EH (cell line): ENCODE measurements at places on chromosomes 12 and 14.

- peak; percentile 30 for DNase-seq
These were observed 11.4 kb downstream of the TMEM121 start for GRCh38 chr14:105537580-105538474.

DNA sequence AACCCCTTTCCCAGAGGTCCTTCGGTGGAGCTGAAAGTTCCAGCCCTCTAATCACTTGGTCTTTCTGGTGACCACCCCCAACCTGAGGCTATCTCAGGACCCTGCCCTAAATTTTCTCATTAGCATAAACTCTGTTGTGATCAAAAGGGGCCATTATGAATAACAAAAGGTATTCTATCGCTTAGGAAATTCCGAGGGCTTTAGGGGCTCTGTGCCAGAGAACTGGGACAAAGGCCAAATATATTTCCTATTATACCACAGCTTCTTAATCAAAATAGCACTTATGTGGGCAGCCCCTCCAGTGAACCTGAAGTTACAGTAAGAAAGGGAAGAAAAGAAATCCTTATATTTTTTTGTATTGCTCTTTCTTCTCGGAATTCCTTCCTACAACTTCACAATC lies 125.3 kb upstream of the NPAS3 start:
- no peak for DNase-seq

- no peak for DNase-seq
These were observed 12.1 kb downstream of the RNF212B start for GRCh38 chr14:23249824-23250223.

- DNase-seq, result no peak
These were observed 188.7 kb upstream of the TMEM260 start for GRCh38 chr14:56390859-56391258.

DNA sequence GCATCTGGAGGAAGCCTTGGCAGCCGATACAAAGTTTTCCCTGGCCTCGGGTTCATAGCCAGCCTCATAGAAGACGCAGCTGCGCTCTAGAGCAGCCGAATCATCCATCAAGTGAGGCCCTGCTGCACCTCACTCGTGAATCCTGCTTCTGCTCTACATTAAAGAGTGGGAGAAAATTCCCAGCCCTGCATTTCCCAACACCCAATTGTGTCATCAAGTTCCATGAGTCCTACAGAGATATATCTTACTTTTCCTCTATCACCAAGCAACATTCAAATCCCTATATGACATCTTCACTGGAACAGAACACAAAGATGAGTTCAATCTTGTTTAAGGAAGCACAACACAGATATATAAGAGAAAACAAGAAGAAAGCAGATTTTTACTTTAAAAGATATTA lies 139.3 kb downstream of the TTC7B start:
- peak; percentile 42 for DNase-seq

DNA sequence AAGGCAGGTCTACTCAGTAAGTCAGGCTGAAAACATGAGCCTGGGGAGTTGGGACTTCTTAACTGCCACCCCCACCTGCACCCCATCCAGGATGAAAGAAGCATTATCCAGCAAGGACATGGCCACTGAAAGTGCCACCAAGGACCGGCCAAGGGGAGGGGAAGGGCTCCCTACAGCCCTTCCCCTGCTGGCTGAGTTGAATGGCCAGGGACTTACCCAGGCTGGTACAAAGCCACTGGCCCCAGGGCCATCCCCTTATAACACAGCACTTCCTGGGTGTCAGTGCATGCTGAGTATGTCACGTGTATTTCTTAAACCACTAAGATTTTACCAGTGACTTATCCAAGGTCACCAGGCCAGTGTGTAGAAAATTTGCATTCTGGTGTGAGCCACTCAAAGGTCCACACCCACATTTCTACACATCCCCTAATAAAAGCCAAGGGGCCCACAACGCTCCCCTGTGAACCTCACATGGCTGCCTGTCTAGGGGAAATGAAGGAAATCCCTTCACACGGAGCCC lies 29.3 kb upstream of the ZFP36L1 start:
- DNase-seq, result no peak

- no peak for DNase-seq
These were observed 35.5 kb upstream of the CSRP2 start for GRCh38 chr12:76914102-76914859.

GRCh38 chr12:48795550-48796455 lies 6.9 kb upstream of the ADCY6 start:
- DNase-seq, result peak; percentile 85

GRCh38 chr14:74667758-74668157 lies 45.1 kb downstream of the AREL1 start:
- peak; percentile 91 for DNase-seq

DNA sequence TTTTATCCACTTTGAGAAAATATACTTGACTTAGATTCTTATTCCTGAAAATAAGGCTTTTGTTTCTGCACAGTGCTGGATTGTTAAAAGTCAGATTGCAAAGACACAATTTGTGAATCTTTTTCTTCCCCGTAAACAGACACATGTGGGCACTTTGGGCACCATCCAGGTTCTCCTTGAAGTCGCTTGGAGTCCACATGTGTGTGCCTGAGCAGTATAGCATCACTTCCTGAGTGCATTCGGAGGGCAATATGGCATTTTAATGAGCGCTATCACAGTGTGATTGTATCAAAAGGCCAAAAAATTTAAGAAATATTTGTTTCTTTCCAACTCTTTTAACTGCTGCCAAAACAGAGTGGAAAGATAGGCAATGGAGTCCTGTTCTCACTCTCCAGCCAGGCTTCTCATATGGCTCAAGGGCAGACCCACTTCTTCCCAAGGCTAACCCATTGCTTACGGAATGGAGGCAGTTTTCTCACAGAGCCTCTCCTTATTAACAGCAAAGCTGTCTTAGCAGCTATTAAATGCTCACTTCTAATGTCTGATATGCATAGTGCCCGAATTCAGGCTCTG lies 397.1 kb downstream of the EGLN3 start:
- DNase-seq, result no peak

DNA sequence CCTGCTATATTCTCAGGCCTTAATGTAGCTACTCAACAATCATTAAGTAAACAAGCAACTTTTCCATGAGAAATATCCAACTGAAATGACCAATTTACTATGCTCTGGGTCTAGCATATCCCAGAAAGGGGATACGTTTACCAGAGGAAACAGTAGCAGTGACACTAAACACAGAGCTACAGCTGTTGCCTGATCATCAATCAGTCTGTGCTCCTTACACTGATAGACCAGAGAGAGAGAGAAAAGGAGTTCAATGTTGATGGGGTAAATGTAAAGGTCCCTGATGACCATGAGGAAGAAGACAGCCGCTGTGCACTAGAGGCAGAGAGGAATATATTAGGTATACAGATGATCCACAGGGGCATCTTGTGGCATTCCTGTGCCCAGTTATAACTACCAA lies 397.2 kb upstream of the USP15 start:
- DNase-seq, result no peak

GRCh38 chr12:21502164-21502496 lies 541 bp downstream of the GOLT1B start:
- peak; percentile 67 for DNase-seq

GRCh38 chr12:97650242-97650641 lies 187.6 kb downstream of the RMST start:
- DNase-seq, result no peak

DNA sequence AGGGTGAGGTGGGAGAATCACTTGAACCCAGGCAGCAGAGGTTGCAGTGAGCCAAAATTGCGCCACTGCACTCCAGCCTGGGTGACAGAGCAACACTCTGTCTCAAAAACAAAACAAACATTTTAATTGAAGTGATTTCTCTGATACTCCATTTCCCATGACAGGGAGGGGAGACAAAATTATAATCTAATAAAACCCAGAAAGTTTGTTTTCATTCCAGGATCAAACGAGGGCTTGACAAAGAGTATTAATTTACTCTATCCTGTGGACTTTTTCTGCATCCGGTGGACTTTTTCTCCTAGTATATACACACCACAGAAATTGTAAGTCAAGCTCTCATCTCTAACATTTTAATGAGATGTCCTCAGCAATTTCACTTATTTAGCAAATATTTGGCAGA lies 14.5 kb upstream of the AP4S1 start:
- DNase-seq, result no peak

DNA sequence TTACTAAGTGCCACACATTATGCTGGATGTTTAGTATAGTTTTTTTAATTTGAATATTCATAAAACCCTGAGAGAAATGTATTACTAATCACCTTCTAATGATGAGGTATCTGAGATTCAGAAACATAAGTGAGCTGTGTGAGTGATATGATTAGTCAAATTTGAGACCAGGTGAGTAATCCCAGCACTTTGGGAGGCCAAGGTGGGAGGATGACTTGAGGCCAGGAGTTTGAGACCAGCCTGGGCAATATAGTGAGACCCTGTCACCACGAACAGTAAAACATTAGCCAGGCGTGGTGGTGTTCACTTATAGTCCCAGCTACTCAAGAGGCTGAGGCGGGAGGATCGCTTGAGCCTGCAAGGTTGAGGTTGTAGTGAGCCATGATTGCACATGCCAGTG lies 438.4 kb downstream of the RAD51B start:
- DNase-seq, result no peak

- no peak for DNase-seq
These were observed 921 bp upstream of the CEP83 start for GRCh38 chr12:94460616-94460959.

DNA sequence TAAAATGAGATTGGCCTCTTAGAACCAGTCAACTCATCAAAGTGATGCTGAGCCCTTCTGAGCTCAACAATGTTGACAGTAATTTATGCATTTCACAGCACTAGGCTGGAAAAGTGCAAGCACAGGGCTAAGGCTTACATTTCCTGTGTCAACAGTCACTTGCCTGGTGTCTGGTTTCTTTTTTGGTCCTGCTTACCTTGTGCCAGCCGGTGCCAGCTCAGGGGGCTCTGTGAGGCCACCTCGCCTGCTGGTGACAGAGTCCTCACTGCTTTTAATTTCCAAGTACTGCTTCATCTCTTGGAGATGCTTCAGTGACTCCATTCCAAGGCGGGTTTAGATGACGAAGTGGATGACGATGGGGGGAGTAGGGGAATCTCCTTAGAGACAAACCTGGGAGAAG lies 53.1 kb upstream of the KCNA1 start:
- DNase-seq, result no peak

DNA sequence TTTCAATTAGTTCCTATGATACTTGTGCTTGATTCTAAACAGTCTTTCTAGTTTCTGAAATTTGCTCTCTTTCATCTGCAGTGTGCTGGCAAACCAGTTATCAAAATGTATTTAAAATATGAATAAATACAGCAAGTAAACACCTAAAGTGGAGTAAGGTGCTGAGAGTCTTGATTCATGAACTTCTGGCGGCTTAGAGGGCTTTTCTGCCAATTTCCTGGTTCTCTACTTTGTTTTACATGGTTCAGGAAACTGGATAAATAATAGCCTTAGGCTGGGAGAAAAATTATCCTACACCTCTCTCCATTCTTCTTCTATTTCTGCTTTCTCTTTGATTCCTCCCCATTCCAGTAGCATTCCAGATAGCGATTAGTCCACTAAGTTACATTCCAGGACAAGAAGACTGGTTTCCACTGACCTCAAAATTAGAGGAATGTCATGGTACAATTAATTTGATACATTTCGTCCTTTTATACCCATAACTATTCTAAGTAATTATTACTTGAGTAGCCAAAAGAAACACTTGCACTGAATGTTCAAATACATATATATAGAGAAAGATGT lies 14.9 kb downstream of the ATP2B1 start:
- DNase-seq, result peak; percentile 61
